Iris pigment epithelial cell (primary cell): ENCODE measurements at places on chromosomes 4 and X.
A peak's percentile ranks its signal among the peaks of the same experiment; 100 is the strongest.

- no peak for DNase-seq
These were observed 646.7 kb downstream of the TLL1 start for GRCh38 chr4:166519774-166520173.

DNA sequence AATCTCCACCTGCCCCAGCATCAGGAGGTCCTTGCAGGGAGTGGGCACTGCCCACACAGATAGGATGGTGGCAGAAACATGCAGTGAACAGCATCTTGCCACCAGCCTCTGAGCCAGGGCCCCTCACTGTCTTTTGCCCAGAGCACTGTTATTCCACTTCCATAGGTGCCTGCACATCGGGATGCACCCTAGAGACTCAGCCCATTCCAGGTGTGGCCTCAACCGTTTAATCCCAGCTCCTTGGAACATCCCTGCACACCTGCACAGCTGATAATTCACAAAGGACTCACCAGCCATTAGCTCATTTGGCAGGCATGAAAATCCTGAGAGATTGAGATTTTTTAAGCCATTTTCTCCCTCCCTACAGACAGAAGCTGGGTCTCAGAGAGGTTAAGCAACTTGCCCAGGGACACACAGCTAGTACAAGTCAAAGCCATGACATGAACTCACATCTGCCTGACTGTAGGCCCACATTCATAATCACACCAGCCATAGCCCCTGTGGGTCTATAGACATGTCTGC is 116.3 kb downstream of the EFNB1 start:
- DNase-seq, result no peak

DNA sequence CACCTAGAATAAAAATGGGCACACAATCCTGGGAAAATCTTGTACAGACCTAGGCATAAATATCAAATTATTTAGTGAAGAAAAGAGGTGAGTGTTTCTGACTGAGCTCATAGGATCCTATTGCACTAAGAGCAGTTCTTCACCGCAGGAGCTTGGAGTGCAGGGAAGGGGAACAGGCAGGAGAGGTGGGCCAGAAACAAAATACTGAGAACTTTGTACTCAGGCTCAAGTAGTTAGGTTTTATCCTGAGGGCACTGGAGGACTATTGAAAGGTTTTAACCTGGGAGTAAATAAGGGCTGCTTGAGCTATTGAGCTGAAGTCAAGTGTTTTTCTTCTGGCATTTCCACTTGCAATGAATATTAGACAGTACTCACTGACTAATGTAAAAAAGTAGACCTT is 12.2 kb downstream of the EPHA5 start:
- no peak for DNase-seq

DNA sequence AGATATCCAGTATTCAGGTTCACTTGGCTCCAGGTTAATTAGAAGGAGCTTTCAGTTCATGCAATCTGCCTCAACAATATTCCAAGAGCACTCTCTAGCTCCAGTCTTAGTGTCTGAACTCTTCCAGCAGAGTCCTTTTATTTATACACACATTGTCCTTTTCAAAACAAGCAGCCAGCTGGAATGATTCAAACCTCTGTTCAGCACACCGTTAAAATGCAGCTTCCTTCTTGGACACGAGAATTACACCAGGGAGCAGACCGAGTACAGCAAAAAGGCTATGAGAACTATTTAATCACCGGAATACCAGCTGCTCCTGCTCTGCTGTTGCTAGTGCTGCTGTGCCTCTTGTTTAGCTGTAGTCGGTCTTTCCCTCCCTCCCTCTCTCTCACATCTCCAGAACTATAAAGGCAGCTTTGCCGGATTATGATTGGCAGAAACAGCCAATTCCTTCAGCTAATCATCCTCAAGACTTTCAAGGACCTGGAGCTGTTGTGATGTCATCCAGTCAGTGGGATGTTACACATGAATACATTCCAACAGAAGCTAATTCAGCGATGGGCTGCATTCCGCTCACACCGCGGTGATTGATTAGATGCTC is at the start of gene NDST4:
Gene NDST4, minus strand, starts transcription at position 115 of the 601 bp plus-strand sequence. CDS start 36,584 bp downstream, outside the sequence.
- peak; percentile 28 for DNase-seq

DNA sequence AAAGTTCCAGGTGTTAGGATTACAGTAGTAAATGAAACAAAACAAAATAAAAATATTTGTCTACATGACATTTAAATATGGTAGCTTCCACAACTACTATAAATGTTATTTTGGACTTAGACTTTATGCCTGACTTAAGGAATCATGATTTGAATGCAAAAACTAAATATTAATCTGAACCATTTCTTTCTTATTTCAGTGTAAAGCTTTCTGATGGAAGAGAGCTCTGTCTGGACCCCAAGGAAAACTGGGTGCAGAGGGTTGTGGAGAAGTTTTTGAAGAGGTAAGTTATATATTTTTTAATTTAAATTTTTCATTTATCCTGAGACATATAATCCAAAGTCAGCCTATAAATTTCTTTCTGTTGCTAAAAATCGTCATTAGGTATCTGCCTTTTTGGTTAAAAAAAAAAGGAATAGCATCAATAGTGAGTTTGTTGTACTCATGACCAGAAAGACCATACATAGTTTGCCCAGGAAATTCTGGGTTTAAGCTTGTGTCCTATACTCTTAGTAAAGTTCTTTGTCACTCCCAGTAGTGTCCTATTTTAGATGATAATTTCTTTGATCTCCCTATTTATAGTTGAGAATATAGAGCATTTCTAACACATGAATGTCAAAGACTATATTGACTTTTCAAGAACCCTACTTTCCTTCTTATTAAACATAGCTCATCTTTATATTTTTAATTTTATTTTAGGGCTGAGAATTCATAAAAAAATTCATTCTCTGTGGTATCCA is 1.6 kb downstream of the CXCL8 start:
- no peak for DNase-seq

GRCh38 chr4:80072228-80072743 is 743 bp downstream of the ANTXR2 start:
- DNase-seq, result peak; percentile 51

DNA sequence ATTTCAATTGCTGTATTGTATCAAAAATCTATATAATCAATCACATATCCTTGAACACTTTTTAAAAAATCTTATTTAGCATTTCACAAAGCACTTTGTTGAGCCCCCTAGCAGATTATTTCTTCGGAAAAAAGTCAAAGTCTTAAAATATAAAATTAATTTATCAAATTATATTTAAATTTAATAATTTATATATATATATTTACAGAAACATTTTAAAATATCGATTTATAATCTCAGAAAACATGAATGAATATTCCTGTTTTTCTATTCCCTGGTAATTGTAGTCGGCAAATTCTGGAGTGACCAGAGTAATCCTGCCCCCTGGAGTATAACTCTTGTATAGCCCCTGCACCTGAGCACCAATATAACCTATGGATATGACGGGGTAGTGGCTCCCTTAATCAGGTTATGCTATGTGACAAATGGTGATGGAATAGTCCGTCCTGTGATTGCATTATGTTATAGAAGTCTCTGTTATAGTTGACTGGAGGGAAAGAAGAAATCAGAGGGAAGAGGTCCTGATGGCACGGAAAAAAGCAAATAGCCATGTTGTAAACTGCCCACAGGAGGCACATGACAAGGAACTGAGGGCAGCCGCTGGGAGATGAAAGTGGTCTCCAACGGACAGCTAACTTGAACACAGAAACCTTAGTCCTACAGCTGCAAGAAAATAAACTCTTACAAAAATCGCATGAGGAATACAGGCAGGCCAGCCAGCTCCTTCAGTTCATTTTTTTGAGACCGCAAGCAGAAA is 1092.3 kb downstream of the ARAP2 start:
- no peak for DNase-seq

- DNase-seq, result no peak
These were observed 55.1 kb upstream of the MAMLD1 start for GRCh38 chrX:150308041-150308440.

DNA sequence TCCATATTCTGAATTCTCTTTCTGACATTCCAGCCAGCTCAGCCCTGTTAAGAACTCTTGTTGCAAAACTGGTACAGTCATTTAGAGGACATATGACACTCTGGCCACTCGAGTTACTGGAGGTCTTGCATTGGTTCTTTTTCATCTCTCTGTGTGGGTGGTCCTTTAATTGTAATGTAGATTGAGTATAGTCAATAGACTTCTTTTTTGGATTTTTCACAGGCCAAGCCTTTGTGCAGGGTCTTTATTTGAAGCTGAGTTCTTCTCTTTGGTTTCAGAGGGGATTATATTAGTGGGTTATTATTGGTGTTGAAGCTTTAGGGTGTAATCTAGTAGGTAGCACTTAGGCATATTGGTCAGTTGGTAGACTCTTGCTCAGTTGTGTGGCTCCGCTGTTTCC is 118.0 kb upstream of the GIMD1 start:
- no peak for DNase-seq
